ENCODE measurements at places on chromosomes 11 and 22. TPM values are rescaled to one million over a fixed set of nuclear protein-coding genes. Genes with fewer than 3 reads are reported as not detected.

Gene SLC25A45
- total RNA-seq = 14.8 TPM

Gene KCNJ1
- total RNA-seq = not detected

Gene KRTAP5-10
- not detected for total RNA-seq

Gene DBX1
- total RNA-seq = not detected

Gene PAX6
- total RNA-seq = 0.84 TPM

Gene SAA1
- total RNA-seq = 3.4 TPM

Gene OR6T1
- not detected for total RNA-seq

Gene TMA7B
- total RNA-seq = not detected

Gene SCT
- total RNA-seq = not detected

Gene B3GAT3
- 49.4 TPM for total RNA-seq

Gene GPHA2
- total RNA-seq = not detected

Gene SMIM35
- total RNA-seq = not detected

Gene BRSK2
- 6.0 TPM for total RNA-seq

Gene MCAM
- 11.4 TPM for total RNA-seq

Gene SLC17A6
- total RNA-seq = not detected

Gene MPPED2
- total RNA-seq = not detected

Gene PATE2
- not detected for total RNA-seq

Gene FBLN1
- total RNA-seq = 57.5 TPM

Gene TCN1
- total RNA-seq = 0.39 TPM

Gene ALDH3B1
- 126 TPM for total RNA-seq

Gene RHBDD3
- 26.4 TPM for total RNA-seq

Gene OOSP2
- total RNA-seq = not detected

Gene PANX2
- total RNA-seq = 5.6 TPM

Gene TTC28
- total RNA-seq = 3.7 TPM

Gene APBB1
- 17.4 TPM for total RNA-seq

Gene RAC2
- total RNA-seq = 0.25 TPM

Gene GAB4
- total RNA-seq = not detected

Gene LMO1
- 3.0 TPM for total RNA-seq

Gene BARX2
- total RNA-seq = not detected

All from A549 treated with Hydrocortisone at 1 μM for 4 hours (cell line).